Naive thymus-derived CD8-positive, alpha-beta T cell (primary cell): ENCODE measurements at places on chromosomes 2 and 18. TPM values are rescaled to one million over a fixed set of nuclear protein-coding genes. Genes with fewer than 3 reads are reported as not detected.

- DNase-seq = no peak
- H3K4me1 ChIP-seq = no peaks in the 10 kb centered on the region
- peaks cover 4% of the 10 kb centered on the region for H3K27me3 ChIP-seq
- no peaks in the 10 kb centered on the region for H3K36me3 ChIP-seq
Measured at GRCh38 chr2:158138255-158138654, 36.6 kb downstream of the UPP2 start.

- H3K36me3 ChIP-seq = peaks cover 4% of the 10 kb centered on the region
- no peaks in the 10 kb centered on the region for H3K27me3 ChIP-seq
- H3K27ac ChIP-seq = no peak overlapping the region
- no peak overlapping the region for H3K4me3 ChIP-seq
- no peak for DNase-seq
Measured at GRCh38 chr2:112174383-112174782, 36.2 kb downstream of the FBLN7 start.

DNA sequence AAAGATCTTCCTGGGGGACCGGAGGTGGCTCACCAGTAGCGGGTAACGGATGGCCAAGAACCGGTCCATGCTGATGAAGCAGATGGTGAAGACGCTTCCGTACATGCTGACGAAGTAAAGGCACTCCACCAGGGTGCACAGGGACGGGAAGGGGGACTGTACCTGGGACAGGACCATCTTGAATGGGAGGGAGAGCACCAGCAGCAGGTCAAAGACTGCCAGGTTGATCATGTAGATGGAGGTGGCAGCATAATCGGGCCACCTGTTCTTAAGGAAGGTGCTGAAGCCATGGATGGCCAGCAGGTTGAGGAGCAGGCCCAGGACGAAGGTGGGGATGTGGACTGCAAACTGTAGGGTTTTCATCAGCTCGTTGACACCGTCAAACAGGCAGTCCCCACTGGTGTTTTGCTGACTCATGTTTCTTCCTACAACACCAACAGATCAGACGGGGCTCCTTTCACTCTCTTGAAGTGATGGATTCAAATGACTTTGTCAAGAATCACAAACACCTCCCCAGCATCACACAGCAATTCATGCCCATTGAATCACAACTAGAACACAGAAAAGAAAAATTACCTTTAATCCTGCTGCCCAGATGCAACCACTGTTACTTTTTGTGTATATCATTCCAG lies 14.4 kb downstream of the GPR55 start:
- no peaks in the 10 kb centered on the region for H3K27me3 ChIP-seq
- peaks cover 38% of the 10 kb centered on the region for H3K4me1 ChIP-seq
- no peaks in the 10 kb centered on the region for H3K36me3 ChIP-seq
- DNase-seq = no peak
- H3K4me3 ChIP-seq = no peak overlapping the region

DNA sequence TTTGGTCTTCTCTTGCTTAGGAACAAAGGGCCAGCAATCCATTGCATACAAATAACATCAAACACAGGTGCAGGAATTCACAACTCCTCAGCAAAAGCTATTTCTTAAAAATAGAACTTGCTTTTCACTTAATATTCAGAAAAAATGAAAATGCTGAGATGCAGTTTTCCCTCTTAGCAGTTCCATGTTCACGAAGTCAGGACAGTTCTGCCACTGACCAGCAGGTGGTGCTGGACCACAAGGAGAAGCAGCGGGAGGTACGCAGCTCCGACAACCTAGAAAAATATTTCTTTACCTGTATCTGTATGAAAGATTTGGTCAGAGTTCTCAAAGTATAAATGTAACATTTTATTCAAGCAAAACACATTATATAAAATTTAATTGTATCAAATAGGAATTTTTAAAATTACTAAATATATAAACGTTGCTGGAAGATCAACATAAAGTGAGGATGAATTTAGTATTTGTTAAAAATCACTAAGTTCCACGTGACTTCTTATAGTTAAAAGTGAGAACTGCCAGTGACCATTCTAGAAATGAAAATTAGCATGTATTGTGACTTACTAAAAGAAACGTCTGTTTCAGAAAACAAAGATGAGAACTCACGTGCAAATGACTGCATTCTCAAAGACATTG lies 48.8 kb downstream of the ADNP2 start:
- peak; percentile 47 for DNase-seq
- H3K27ac ChIP-seq = no peak overlapping the region
- H3K4me3 ChIP-seq = no peak overlapping the region
- no peaks in the 10 kb centered on the region for H3K36me3 ChIP-seq
- H3K27me3 ChIP-seq = peaks cover 4% of the 10 kb centered on the region

GRCh38 chr18:23228102-23229061 lies 93.1 kb downstream of the CABLES1 start:
- H3K27me3 ChIP-seq = no peaks in the 10 kb centered on the region
- no peaks in the 10 kb centered on the region for H3K36me3 ChIP-seq
- no peak overlapping the region for H3K27ac ChIP-seq
- peaks cover 79% of the 10 kb centered on the region for H3K4me1 ChIP-seq
- H3K4me3 ChIP-seq = no peak overlapping the region

DNA sequence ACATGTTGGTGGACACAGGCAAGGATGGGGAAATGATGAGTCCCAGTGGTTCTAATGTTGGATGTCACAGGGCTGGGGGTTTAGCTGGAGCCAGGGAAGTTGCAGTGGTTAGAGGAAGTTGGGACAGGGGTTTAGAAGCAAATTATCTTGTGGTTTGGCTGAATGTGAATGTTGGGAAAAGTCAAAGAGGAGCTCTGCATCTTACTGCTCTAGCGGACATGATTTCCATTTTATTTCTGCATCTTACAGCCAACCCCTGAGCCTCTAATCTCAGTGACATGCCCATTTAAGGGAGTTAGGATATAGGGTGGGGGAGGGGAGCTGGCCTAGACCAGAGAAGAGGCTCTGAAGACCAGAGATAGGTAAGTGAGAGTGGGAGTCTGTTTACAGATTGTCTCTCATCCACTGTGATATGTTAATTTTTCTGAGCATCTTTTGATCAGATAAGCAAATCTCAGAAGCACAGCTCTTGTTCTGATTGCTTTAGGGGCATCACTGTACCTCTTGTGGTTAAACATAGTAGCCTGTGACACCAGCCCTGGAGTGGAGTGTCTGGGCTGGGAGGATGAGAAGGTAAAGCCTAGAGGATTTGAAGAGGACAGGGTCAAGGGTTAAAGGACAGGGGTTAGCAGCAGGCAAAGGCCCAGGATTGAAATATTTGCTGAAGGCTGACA lies 43.6 kb downstream of the SETBP1 start:
- DNase-seq = no peak
- H3K36me3 ChIP-seq = no peaks in the 10 kb centered on the region
- peak overlapping the region; percentile 59 for H3K27ac ChIP-seq
- H3K4me3 ChIP-seq = no peak overlapping the region
- H3K27me3 ChIP-seq = no peaks in the 10 kb centered on the region
- H3K4me1 ChIP-seq = peaks cover 37% of the 10 kb centered on the region

- no peaks in the 10 kb centered on the region for H3K27me3 ChIP-seq
- no peaks in the 10 kb centered on the region for H3K4me1 ChIP-seq
- DNase-seq = no peak
- H3K4me3 ChIP-seq = no peak overlapping the region
- no peaks in the 10 kb centered on the region for H3K36me3 ChIP-seq
Measured at GRCh38 chr2:203972066-203972465, 35.5 kb downstream of the ICOS start.

GRCh38 chr2:191352536-191352935 lies 107.3 kb downstream of the MYO1B start:
- H3K36me3 ChIP-seq = no peaks in the 10 kb centered on the region
- no peak for DNase-seq
- no peaks in the 10 kb centered on the region for H3K27me3 ChIP-seq
- H3K4me3 ChIP-seq = no peak overlapping the region
- H3K27ac ChIP-seq = no peak overlapping the region

GRCh38 chr2:240393831-240394410 lies 41.5 kb upstream of the GPC1 start:
- DNase-seq = no peak
- H3K27ac ChIP-seq = no peak overlapping the region
- no peaks in the 10 kb centered on the region for H3K36me3 ChIP-seq
- no peak overlapping the region for H3K4me3 ChIP-seq
- no peaks in the 10 kb centered on the region for H3K4me1 ChIP-seq
- no peaks in the 10 kb centered on the region for H3K27me3 ChIP-seq

GRCh38 chr2:173802518-173802917 lies 162.7 kb downstream of the SP3 start:
- no peak overlapping the region for H3K27ac ChIP-seq
- H3K4me1 ChIP-seq = no peaks in the 10 kb centered on the region
- no peaks in the 10 kb centered on the region for H3K36me3 ChIP-seq
- no peak for DNase-seq
- no peak overlapping the region for H3K4me3 ChIP-seq
- H3K27me3 ChIP-seq = peaks cover 7% of the 10 kb centered on the region

DNA sequence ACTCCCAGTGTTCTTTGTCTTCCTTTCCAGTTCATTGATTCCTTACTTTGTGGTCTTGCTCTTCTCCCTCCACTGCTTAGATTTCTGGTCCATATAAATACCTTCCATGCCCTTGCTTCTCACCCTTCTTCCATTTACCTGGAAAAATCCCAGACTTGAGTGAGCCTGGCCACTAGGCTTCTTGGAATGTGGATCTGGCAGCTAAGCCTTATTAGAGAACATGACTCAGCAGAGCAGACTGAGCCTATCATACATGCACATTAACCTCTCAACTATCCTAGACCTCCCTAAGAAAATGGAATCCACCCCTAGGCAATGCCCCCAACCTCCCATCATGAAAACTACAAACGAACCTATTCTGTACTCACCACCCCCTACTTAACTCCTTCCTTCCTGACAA lies 127.7 kb downstream of the RHBDD1 start:
- H3K4me3 ChIP-seq = no peak overlapping the region
- H3K27me3 ChIP-seq = no peaks in the 10 kb centered on the region

- peak overlapping the region; percentile 95 for H3K27ac ChIP-seq
- H3K4me3 ChIP-seq = peak overlapping the region; percentile 83
- peaks cover 80% of the 10 kb centered on the region for H3K4me1 ChIP-seq
- H3K27me3 ChIP-seq = no peaks in the 10 kb centered on the region
- peak; percentile 63 for DNase-seq
Measured at GRCh38 chr2:239293775-239294430, 106.9 kb downstream of the HDAC4 start.

DNA sequence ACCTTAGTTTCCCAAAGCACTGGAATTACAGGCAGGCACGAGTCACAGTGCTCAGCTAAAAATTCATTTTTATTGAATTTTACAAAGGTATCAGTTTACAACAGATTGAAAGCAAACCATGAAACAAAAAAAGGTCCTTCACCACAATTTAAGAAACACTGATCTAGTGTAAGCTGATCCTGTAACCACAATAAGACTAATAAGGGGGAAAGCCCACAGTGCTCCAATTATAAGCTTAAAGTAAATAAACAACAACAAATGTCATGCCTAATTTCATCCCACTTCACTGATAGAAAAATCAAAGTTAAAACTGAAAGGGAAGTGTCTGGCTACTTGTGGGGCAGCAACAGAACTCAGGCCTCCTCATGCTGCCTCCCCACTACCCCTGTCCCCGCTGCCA lies 49.2 kb downstream of the ICA1L start:
- no peak overlapping the region for H3K4me3 ChIP-seq
- no peak for DNase-seq
- H3K36me3 ChIP-seq = no peaks in the 10 kb centered on the region
- H3K27me3 ChIP-seq = no peaks in the 10 kb centered on the region
- no peaks in the 10 kb centered on the region for H3K4me1 ChIP-seq
- no peak overlapping the region for H3K27ac ChIP-seq

- no peak for DNase-seq
- H3K36me3 ChIP-seq = no peaks in the 10 kb centered on the region
- no peak overlapping the region for H3K27ac ChIP-seq
- no peak overlapping the region for H3K4me3 ChIP-seq
- no peaks in the 10 kb centered on the region for H3K27me3 ChIP-seq
- H3K4me1 ChIP-seq = no peaks in the 10 kb centered on the region
Measured at GRCh38 chr2:83594241-83595120, 864.6 kb downstream of the SUCLG1 start.

DNA sequence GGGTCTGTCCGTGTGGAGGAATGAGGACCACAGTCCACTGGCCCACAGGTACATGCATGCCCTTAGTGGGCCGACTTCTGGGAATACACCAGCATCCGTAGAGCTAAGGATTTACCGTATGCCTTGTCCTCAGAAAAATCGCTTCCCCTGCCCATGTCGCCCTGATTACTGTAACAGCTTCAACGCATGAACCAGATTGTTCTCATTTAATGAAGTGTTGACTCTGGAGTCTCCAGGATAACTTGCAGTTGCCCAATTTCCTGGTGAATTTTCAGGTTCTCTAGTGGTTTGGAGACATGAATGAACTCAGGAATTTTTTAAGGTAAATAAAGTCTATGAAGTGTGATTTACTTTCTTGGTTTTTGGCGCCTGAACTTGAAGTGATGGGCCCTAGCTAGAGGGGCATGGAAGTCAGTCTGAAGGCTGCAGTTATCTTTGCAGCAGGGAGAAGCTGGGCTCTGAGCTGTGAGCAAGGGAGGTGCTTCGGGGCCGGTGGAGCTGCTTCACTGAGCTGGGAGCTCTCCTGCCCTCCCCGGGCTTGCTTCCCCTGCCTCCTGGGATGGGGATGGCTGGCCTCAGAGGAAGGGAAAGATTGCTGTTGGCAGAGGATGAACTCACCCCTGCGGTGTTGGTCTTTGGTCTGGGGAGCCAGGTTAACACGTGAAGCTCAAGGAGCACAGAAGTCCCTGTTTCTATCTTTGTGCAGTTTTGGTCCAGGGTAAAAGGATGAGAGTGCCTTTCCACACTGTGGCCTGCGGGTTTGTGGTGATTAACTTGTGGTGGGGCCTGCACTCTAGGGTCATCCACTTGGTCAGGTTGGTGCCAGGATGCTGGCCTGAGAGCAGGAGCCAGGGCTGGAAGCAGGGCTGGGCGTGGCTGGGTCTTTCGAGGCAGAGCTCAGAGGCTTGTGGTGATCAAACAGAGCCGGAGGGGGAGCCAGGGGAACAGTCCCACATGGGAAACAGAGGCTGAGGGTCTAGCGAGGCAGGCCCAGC lies 28.1 kb downstream of the TCF7L1 start:
- H3K4me1 ChIP-seq = no peaks in the 10 kb centered on the region
- H3K36me3 ChIP-seq = no peaks in the 10 kb centered on the region
- no peaks in the 10 kb centered on the region for H3K27me3 ChIP-seq
- no peak overlapping the region for H3K4me3 ChIP-seq

- H3K4me1 ChIP-seq = no peaks in the 10 kb centered on the region
- no peak overlapping the region for H3K27ac ChIP-seq
- no peak overlapping the region for H3K4me3 ChIP-seq
- no peaks in the 10 kb centered on the region for H3K36me3 ChIP-seq
- DNase-seq = no peak
Measured at GRCh38 chr2:50408936-50409335, 623.0 kb downstream of the NRXN1 start.

- no peak overlapping the region for H3K27ac ChIP-seq
- DNase-seq = no peak
- H3K4me3 ChIP-seq = no peak overlapping the region
- H3K4me1 ChIP-seq = peaks cover 3% of the 10 kb centered on the region
- peaks cover 12% of the 10 kb centered on the region for H3K27me3 ChIP-seq
- H3K36me3 ChIP-seq = peaks cover 3% of the 10 kb centered on the region
Measured at GRCh38 chr2:33497221-33497650, 20.8 kb downstream of the RASGRP3 start.

- no peak overlapping the region for H3K27ac ChIP-seq
- H3K4me3 ChIP-seq = no peak overlapping the region
- no peak for DNase-seq
- H3K27me3 ChIP-seq = no peaks in the 10 kb centered on the region
Measured at GRCh38 chr2:75054296-75054695, 95.9 kb downstream of the POLE4 start.

Gene PIEZO2
- not detected for total RNA-seq

Gene VWC2L
- total RNA-seq = not detected

Gene ZBTB7C
- not detected for total RNA-seq

Gene TRPM8
- total RNA-seq = not detected
